GM23338 (cell line): ENCODE measurements at places on chromosomes 6 and 20. TPM values are rescaled to one million over a fixed set of nuclear protein-coding genes. Genes with fewer than 3 reads are reported as not detected.

FGD2 gene
- 0.14 and 0.35 TPM in 2 replicates for total RNA-seq

CLIC5 gene
- not detected in 2 replicates for total RNA-seq

ECT2L gene
- total RNA-seq = 0.03 TPM in 1 of 2 replicates, not detected in the other

CRYBG1 gene
- total RNA-seq = 17.2 and 19.3 TPM in 2 replicates

OR2B6 gene
- total RNA-seq = not detected in 2 replicates

IPCEF1 gene
- 0.27 and 1.8 TPM in 2 replicates for total RNA-seq

DLK2 gene
- 0.16 and 0.21 TPM in 2 replicates for total RNA-seq

SLA2 gene
- total RNA-seq = 0.62 TPM in 1 of 2 replicates, not detected in the other

GRCh38 chr20:17957505-17958363 is 10.9 kb downstream of the SNX5 start:
- no peaks in the 10 kb centered on the region for H3K27me3 ChIP-seq
- no peak overlapping the region for H3K4me3 ChIP-seq
- peak overlapping the region; percentile 67 for H3K27ac ChIP-seq
- H3K36me3 ChIP-seq = peaks cover 29% of the 10 kb centered on the region
- peaks cover 34% of the 10 kb centered on the region for H3K4me1 ChIP-seq

DNA sequence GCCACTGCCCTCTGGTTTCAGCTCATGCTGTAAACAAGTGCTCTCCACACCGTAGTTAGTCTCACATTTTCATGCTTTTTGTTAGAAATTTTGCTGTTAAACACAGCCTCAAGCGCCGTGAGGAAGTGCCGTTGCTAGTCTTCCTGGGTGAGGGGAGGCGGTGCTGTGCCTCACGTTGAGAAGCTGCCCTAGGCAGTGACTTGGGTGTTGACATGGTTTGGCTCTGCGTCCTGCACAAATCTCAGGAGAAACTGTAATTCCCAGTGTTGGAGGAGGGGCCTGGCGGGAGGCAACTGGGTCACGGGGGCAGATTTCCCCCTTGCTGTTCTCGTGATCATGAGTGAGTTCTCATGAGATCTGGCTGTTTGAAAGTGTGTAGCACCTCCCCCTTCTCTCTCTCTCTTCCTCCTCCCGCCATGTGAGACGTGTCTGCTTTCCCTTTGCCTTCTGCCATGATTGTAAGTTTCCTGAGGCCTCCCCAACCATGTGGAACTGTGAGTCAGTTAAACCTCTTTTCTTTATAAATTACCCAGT is 95.8 kb downstream of the ERMARD start:
- no peak overlapping the region for H3K27ac ChIP-seq
- no peaks in the 10 kb centered on the region for H3K27me3 ChIP-seq
- no peaks in the 10 kb centered on the region for H3K36me3 ChIP-seq
- DNase-seq = no peak
- no peaks in the 10 kb centered on the region for H3K4me1 ChIP-seq
- no peak overlapping the region for H3K4me3 ChIP-seq

GRCh38 chr20:38986663-38987062 is 24.5 kb downstream of the DHX35 start:
- DNase-seq = no peak
- no peak overlapping the region for H3K4me3 ChIP-seq
- no peaks in the 10 kb centered on the region for H3K36me3 ChIP-seq
- peaks cover 7% of the 10 kb centered on the region for H3K4me1 ChIP-seq
- no peak overlapping the region for H3K27ac ChIP-seq

DNA sequence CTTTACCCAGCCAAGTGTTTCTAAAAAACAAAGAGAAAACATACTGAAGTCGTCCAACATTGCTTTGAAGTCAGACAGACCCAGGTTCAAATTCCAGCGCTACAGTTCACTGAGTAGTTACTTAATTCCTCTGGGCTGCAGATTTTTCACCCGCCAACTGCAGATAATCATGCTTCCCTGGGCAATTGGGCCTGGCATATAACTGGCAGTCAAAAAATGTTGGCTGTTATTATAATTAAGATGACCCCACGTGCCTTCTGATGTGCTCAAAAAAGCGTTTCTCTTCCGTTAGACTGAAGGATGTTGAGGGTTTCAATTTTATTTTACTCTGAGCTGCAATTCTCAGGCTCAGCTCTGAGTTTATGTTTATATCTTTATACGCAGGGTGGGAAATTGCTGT is 156.1 kb upstream of the CITED2 start:
- no peak overlapping the region for H3K27ac ChIP-seq
- H3K36me3 ChIP-seq = no peaks in the 10 kb centered on the region
- H3K27me3 ChIP-seq = no peaks in the 10 kb centered on the region
- H3K4me1 ChIP-seq = 0 out of 2 replicates have a peak, but pooled peaks cover 5% of the 10 kb centered on the region
- no peak overlapping the region for H3K4me3 ChIP-seq

- no peaks in the 10 kb centered on the region for H3K36me3 ChIP-seq
- H3K27ac ChIP-seq = peak overlapping the region; percentile 60
- peaks cover 9% of the 10 kb centered on the region for H3K4me1 ChIP-seq
- no peak overlapping the region for H3K4me3 ChIP-seq
These were observed 150.3 kb downstream of the TMEM242 start for GRCh38 chr6:157172830-157173536.

- no peak overlapping the region; the same call in 1 of the 2 replicates for H3K4me3 ChIP-seq
- H3K27me3 ChIP-seq = no peaks in the 10 kb centered on the region
- H3K36me3 ChIP-seq = no peaks in the 10 kb centered on the region
- DNase-seq = peak; percentile 19
These were observed 13.6 kb upstream of the MYMX start for GRCh38 chr6:44202972-44203750.

GRCh38 chr6:165737396-165737795 is 74.4 kb upstream of the PDE10A start:
- no peak for DNase-seq
- no peaks in the 10 kb centered on the region for H3K27me3 ChIP-seq
- no peak overlapping the region for H3K4me3 ChIP-seq
- H3K36me3 ChIP-seq = no peaks in the 10 kb centered on the region
- H3K4me1 ChIP-seq = no peaks in the 10 kb centered on the region

DNA sequence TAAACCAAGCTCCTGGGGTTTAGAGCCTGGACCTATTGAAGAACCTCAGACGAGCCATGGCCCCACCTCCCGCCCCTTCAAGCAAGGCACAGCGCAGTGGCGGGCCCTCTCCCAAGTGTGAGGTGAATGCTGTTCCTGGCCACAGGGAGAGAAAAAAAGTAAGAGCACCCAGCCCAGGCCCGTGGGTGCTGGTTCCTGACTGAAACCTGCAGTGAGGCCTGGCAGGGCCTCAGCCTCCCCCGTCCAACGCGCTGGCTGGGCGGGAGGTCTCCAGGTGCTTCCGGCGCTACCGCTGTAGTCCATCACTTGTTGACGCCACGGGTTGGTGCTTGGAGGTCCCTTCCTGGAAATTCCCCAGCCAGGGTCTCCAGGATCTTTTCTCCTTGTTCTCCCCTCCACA is 5.5 kb upstream of the FAM83C start:
- H3K27me3 ChIP-seq = no peaks in the 10 kb centered on the region
- H3K4me3 ChIP-seq = no peak overlapping the region
- no peak for DNase-seq
- H3K27ac ChIP-seq = no peak overlapping the region
- no peaks in the 10 kb centered on the region for H3K4me1 ChIP-seq

DNA sequence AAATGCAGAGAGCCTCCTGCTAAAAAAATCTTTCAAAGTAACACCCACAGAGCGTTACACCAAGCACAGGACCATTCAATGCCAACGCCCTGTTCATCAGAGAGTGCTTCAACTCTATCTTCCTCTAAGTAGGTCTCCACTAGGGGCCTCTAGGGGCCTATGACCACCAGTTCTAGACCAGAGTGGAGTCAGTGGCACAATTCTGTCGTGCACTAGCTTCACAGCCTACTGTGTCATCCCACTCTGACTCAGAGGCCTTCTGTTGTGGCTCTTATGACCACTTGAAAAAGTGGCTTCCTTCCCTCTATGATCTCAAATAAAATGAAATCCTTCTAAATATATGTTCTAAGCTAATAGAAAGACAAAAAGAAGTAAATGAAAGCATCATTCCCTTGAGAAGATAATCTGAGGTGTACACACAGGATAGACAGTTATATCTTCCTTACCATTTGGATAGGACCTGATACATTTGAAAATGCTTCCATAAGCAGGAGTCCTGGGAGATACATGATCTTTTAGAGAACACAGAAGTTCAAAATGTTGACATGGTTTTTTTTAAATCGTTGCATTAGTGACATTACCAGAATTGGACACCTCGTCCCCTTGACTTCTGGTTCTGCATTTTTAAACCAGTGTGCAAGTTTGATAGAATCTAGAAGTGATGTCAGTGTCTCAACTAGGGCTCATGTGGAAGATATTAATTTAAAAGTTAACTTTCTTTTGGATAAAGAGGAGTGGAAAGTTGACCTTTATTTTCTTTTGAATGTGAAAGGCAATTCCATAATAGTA is 151.9 kb downstream of the SH3BGRL2 start:
- DNase-seq = no peak
- H3K27me3 ChIP-seq = no peaks in the 10 kb centered on the region
- no peak overlapping the region for H3K27ac ChIP-seq
- H3K4me3 ChIP-seq = no peak overlapping the region

DNA sequence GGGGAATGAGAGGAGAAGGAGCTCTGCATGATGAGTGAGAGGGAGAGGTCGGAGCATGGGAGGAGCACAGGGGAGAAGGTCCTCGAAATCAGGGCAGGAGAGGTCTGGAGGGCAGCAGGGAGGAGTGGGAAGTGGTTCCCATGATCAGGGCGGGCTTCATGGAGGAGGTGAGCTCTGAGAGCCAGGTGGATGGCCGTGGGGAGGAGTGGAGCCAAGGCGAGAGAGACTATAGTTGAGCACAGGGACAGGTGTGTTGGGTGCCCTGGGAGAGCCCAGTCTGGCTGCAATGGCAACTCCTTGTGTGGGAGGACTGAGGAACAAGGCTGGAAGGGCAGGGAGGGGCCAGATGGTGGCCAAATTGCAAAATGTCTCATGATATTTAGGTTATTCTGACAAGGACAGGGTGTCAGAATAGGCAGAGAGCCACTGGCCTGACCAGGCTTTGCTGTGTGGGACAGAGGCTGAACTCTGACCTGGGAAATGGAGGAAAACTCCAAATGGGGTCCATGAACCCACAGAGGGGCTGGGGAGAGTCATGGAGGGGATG is 21.4 kb downstream of the TTBK1 start:
- DNase-seq = no peak
- peaks cover 11% of the 10 kb centered on the region for H3K4me1 ChIP-seq
- no peak overlapping the region for H3K27ac ChIP-seq

DNA sequence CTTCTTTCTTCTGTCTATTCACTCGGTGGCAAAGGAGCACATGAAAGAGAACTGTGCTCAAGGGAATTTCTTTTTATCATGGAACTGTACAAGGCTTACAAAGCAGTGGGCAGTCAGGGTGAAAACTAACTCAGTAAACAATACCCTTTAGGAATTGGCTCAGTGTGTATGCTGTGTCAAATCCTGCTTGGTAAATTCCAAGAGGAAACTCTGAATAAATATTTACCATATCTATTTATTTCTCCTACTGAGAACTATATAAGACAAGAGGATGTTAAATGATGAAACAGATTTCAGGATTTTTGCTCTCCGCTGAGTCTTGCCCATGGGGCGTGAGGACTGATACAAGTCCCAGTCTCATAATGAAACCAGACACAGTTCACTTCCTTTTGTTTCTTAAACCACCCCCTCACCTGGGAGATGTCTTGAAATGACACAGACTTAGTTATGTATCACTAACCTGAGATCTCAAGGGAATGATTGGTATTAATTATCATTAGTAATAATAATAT is 188.8 kb downstream of the BACH2 start:
- H3K36me3 ChIP-seq = no peaks in the 10 kb centered on the region
- no peaks in the 10 kb centered on the region for H3K4me1 ChIP-seq
- no peak overlapping the region for H3K27ac ChIP-seq

GRCh38 chr6:166910601-166911000 is 45.7 kb downstream of the RNASET2 start:
- DNase-seq = no peak
- H3K27me3 ChIP-seq = no peaks in the 10 kb centered on the region
- no peak overlapping the region for H3K27ac ChIP-seq
- no peak overlapping the region for H3K4me3 ChIP-seq

DNA sequence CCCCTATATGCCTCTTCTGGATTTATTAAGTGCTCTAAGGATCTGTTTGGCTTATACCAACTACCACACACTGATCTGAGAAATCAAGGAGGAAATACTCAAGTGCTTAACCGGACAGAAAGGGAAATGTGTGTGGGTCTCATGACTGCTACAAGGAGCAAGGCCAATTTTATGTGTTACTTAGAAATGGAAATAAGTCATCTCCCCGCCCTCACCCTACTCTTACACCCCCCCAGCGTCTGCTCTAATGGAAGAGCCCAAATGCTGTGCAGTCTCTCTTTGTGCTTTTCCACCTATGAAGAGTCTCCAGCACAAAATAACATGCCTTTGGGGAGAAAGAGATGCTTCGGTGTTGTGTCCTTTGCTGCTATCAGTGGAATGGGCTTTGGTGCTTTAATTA is 428.8 kb upstream of the ARID1B start:
- no peak for DNase-seq
- no peaks in the 10 kb centered on the region for H3K4me1 ChIP-seq
- no peaks in the 10 kb centered on the region for H3K27me3 ChIP-seq
- no peak overlapping the region for H3K27ac ChIP-seq
- H3K36me3 ChIP-seq = no peaks in the 10 kb centered on the region
- H3K4me3 ChIP-seq = no peak overlapping the region

DNA sequence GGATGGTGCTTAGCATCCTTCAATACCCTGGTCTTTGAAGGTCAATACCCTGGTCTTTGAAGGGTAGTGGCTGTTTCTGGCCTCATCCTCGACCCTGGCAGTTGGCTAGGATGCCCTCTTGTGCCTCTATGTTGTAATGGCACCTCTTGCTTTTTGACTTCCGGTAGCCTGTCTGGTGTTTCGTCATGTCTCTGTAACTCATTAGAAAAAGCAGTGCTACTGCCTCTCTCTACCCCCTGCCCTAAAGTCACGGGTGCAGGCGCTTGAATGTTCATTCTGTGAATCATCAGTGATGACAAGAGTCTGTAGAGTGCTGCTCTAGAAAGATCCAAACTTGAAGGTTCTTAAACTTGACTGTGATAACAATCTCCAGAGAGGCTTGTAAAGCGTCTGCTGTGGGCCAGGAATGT is 28.3 kb downstream of the RSPO4 start:
- no peak overlapping the region for H3K4me3 ChIP-seq
- no peaks in the 10 kb centered on the region for H3K27me3 ChIP-seq
- no peaks in the 10 kb centered on the region for H3K36me3 ChIP-seq
- DNase-seq = peak; percentile 83
- no peaks in the 10 kb centered on the region for H3K4me1 ChIP-seq
